ENCODE measurements at places on chromosomes 2 and 18. TPM values are rescaled to one million over a fixed set of nuclear protein-coding genes. Genes with fewer than 3 reads are reported as not detected.
A peak's percentile ranks its signal among the peaks of the same experiment; 100 is the strongest.

- DNase-seq, result no peak
Measured at GRCh38 chr2:233821709-233822100, 32.6 kb downstream of the HJURP start.

GRCh38 chr2:98771264-98771663 lies 40.3 kb upstream of the MGAT4A start:
- DNase-seq, result no peak

Gene OSBPL1A
- 116 TPM for total RNA-seq

GRCh38 chr18:48806551-48807261 lies 144.1 kb downstream of the SMAD7 start:
- peak; percentile 59 for DNase-seq

- no peak for DNase-seq
Measured at GRCh38 chr18:57659460-57660102, 37.9 kb upstream of the NARS1 start.

Gene IL36A
- total RNA-seq, result not detected

DNA sequence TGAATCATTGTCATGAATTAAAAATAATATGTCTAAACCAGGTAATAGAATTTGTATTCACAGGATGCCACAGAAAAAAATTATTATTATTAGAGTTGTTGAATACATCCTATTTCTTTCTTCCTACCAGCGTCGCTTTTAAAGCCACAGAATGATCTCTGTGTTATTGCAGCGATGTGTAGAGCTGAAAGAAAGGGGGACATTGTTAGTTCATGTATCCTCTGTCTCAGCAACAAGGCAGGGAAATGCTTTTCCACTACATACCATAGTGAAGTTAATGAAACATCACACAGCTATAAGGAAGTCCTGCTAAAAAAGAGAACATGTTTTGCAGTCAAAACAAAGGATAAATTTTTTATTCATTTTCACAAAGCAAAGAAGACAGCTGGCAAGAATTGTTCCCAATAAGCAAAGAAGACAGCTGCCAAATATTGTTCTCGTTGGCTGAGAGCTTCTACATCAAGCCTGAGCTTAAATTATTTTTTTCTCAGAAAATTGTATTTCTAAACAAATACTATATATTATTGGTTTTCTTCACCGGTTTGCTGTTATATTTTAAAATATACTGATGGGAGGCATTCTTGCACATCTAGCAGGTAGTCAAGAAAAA lies 1234.4 kb downstream of the SUCLG1 start:
- no peak for DNase-seq

- no peak for DNase-seq
Measured at GRCh38 chr2:186302263-186302662, 183.8 kb upstream of the ZC3H15 start.

Gene PRKAG3
- total RNA-seq, result not detected

DNA sequence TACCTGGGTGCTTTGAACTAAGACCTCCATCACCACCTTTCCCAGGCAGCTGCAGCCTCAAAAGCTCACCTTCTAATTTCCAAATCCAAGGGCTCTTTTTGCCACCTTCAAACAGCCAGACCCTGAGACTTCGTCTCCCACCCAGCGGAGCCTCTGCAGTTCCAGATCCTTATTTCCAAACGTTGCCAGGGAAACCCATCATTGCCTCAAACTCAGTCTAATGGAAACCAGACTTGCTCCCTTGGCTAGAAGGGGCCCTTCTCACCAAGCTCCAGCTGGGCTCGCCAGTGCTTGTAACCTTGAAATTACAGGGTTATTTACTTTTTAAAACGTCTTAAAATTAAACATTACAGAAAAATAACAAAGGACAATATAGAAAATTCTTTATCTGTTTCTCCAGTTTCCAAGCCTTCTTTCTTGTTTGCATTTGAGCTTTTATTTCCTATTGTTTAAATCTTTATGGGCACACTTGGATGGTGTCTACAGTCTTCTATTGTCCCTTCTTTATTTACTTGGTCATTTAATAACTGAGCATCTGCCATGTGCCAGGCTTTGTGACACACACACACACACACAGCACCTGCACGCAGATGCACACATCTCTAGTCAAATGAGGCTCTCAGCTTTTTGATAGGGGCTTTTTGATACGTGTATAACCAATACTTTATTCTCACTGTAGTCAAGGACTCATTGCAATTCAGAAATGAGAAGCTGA lies 36.1 kb downstream of the TRPM8 start:
- DNase-seq, result no peak
